Common myeloid progenitor, CD34-positive (primary cell): ENCODE measurements at places on chromosomes 2 and 18.

- no peak for DNase-seq
Observed at GRCh38 chr2:179538406-179539123, 273.9 kb upstream of the SESTD1 start.

- no peak for DNase-seq
Observed at GRCh38 chr2:64317707-64318475, 136.1 kb upstream of the LGALSL start.

- DNase-seq: no peak
Observed at GRCh38 chr2:176092270-176093144, at the start of gene HOXD13. Gene HOXD13 (plus strand): TSS chr2:176092721. CDS start chr2:176092891, 170 bp downstream.

GRCh38 chr2:208077276-208077675 is 47.0 kb downstream of the CRYGD start:
- no peak for DNase-seq

GRCh38 chr2:150303281-150303680 is 184.2 kb downstream of the RND3 start:
- no peak for DNase-seq

GRCh38 chr2:220601674-220602073 is 970.4 kb downstream of the EPHA4 start:
- no peak for DNase-seq

DNA sequence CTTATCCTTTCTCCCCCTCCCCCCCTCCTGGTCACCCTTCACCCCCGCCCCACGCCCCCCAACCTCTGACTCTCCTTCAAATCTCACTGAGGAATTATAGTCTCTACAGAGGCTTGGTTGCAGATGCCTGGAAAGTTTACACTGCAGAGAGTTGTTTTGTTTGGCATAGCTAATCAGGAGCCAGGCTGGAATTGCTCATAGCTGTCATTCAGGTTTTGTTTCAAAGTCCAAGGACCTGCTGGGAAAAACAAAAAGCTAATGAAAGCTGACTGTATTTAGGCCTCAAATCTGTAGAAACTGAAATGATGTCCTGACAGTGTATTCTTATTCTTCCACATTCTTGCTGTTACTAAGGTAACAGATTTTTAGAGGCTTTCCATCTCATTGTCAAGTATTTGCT is 22.6 kb downstream of the GREB1L start:
- no peak for DNase-seq

- no peak for DNase-seq
Observed at GRCh38 chr2:63741884-63742579, 99.7 kb upstream of the UGP2 start.

- DNase-seq: no peak
Observed at GRCh38 chr18:9916077-9916639, 2.3 kb downstream of the VAPA start.

GRCh38 chr2:220215785-220216184 is 588.4 kb downstream of the SLC4A3 start:
- no peak for DNase-seq

GRCh38 chr2:175877845-175878544 is 124.1 kb downstream of the LNPK start:
- DNase-seq: no peak

DNA sequence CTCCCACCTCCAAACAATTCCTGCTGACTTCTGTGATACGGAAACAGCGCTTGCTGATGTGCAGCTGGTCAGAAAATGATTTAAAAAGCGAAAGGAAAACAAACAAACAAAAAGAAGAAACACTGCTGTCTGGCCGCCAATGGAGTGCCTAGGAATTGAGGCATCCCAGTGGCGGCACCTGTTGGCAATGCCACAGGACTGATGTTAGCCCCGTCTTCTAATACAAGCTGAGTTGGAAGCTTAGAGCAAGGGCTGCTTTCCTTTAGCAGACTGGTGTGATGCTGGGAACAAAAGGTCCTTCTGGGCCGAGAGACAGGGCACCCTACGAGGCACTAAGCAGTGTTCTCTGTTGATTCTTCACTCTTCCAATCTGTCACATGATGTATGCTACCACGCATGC is 163.6 kb upstream of the REV1 start:
- no peak for DNase-seq

GRCh38 chr2:5007596-5007995 is 684.6 kb upstream of the SOX11 start:
- DNase-seq: no peak

DNA sequence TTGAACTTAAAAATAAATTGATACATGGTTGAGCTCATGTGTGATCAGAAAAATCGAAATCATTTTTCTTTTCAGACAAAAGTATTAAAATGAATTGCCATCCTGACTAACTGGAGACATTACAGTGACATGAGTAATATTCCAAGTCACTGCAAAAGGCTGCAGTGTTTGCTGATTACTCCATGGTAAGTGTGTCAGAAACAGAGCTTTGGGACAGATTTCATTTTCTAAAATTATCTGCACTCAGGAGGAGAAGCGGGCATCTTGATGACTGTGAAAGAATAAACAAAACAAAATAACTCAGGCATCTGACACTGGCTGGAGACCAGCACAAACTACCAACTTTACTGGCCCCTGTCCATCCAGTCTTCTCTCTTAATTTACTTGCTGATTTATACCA is 312.3 kb upstream of the PIK3C3 start:
- no peak for DNase-seq

DNA sequence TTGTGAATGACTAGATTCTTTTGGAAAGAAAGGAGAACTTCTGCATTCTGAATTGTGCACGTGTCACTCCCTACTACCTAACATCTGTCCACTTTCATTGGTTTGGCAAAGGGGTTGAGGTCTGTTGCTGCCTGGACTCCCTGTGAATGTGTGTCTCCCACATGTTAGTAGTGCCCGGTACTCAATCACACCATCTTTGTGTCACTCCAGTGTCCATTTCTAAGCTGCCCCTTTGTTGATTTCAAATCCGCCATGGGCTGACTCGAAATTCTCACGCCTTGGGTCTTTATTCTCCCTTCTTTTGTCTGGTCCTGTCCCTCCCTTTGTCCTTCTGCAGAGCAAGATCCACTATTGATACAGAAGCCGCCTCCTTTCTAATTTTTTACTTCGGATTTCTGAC is 7.5 kb downstream of the DPYSL5 start:
- no peak for DNase-seq

DNA sequence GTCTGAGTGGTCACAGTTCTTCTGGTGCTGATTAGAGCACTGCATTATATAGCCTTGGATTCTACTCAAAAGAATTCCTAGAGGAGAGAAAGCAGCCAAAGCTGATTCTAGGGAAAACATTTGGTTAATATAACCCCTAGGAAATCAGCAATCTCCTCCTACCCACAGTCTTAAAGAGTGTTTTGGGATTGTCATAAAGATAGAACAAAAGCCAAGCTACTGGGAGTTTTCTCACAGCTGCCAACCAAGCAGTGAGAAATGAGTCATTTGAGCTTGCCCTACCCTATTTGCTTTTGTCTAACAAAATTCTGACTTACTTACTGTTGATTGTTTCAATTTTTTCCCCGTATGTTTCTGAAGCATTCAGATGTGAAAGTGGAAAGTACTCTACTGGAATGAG is 469.3 kb downstream of the PLCL1 start:
- DNase-seq: no peak

- DNase-seq: peak; percentile 64
Observed at GRCh38 chr2:238141541-238142318, 3.3 kb downstream of the KLHL30 start.

GRCh38 chr2:11745613-11746375 is 638 bp upstream of the LPIN1 start:
- DNase-seq: no peak

GRCh38 chr2:54341656-54342055 is 85.6 kb upstream of the TSPYL6 start:
- no peak for DNase-seq

DNA sequence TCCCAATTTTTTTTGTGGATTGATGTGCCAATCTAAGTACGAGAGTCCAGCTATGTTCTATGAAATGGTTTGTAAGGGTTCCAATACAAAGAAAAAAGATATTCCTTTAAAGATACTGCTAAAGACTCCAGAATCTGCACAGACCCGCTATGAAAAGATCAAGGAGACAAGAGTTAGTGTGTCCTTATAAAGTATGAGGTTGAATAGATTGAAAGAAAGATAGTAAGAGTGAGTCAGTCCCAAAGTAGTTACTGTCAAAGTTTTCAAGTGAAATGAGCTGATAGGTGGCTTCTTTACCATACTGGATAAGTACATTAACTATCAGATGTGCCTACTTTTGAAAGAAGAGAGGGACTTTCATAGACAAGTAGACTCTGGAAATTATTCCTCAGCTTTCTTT is 17.9 kb upstream of the EHBP1 start:
- DNase-seq: no peak

DNA sequence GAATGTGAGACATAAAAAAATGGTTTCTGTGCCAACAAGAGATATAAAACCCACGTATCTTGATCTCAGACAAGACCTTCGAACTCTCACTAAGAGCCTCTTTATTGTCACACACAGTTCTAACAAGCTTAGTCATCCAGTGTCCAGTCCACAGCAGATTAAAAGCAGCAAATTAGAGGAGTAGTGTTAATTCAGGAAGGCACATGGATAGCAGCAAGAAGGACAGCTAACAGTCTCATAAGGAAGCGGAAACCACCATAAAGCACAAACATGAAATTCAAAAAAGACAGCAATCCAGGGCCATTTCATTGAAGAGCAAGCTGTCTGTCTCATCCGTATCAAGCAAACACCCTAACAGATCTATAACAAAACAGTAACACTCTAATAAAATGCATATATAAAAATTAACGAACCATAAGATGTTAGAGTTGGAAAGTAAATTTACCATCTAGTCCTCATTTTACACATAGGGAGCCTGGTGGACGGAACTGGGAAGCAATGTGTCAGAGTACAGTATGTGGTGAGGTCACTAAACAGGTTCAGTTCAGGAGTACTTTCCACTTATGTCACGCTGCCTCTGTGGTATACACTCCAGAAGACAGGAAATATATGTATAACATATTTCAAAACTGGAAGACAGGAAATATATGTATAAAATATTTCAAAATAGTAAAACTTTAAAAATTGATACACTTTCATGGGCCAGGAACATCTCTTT is 18.3 kb downstream of the AAK1 start:
- no peak for DNase-seq

- peak; percentile 10 for DNase-seq
Observed at GRCh38 chr2:104702031-104702850, 151.7 kb upstream of the POU3F3 start.

DNA sequence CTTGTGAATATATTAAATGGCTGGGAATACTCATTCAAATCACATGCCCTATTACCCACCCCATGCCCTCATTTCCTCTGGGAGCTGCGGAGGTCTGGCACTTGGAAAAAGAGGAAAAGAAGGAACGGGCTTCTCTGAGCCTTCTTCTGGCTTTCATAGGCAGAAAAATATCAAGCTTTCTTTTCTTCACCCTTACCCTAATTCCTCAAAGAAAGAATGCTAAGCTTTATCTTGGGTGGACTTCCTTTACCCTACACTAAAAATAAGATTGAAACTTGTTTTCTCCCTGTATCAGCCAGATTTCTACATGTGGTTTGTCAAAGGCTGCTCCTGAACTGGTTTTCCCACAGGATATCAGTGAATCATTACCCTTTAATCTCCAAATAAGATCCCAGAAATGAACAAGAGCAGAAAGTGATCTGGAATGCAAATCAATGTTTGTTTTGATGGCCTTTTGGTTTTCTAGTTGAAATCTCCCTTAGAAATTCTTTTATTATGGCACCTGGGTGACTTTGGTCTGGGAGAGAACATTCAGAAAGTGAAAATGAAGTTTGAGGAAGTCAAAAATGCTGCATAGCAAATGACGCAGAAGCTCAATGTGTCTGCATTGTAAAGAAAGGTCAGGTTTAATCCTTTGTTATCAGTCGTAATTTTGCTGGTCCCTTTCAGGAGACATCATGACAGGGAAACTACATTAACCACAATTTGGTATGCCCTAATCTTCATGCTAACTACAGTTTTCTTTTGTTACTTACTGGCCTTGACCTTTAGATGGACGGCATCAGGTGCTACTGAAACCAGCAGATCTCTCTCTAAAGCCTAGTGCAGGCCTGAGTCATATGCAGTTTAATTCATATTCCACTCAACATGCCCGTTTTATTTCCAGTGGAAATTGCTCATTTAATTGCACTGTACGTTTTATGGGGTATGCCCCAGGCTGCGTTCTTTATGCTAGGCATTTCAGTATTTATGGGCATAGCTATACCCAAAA is 46.6 kb upstream of the HNRNPA3 start:
- DNase-seq: peak; percentile 85

DNA sequence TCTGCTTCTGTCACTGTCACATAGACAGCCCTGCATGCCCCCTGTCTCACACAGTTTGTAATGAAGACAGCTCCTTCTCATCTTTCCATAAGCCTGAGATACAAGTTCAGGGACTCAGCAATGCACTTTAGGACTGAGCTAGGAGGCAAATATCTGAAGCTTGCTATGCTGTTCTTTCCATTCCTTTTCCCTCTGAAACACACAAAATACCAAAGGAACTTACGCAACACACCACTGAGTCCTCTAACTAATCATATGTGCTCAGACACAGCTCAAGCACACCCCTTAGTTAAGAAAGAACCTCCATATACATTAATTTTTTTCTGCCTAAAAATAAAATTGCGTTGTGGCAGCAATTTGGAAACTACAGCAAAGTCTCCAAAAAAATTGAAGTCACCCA is 17.9 kb downstream of the SERPINB8 start:
- DNase-seq: no peak

DNA sequence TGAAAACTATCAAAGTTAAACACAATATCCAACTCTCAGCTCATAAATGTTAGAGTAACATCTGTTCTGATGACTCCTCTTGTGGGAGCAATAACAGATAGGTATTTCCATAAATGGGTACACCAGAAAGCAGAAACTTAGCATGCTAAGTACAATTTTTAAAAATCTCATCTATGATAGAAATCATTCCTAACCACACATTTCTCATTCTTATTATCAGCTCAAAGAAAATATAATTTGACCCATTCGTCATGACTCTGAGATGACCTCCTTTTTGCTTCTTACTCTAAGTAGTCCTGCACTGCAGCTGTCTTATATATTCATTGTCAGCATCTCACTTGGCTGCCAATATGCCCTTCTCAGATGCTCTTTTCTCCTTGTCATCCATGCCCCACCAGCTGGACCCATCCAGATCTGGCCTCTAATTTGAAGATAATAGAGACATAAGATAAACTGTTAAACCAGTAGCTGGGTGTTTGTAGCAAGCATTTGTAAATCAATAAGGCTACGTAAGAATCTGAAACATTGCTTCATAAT is 298.3 kb downstream of the KCNS3 start:
- DNase-seq: no peak

DNA sequence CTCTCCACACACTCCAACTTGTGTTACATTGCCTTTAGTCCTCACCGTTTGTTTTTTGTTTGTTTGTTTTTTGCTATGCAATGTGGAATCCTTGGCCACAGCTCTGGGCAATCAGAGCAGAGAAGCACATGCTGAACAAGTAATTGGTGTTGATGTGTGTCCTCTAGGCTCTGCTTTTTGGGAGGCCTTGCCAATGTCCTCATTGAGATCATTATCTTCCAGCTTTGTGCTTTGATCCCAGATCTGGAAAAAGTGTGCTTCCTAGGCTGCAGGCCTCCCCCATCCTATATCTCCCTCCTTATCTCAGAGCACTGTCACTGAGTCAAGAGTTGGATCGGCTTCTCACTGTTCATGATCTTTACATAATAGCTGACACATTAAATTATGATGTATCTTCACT is 25.9 kb downstream of the OSR1 start:
- DNase-seq: no peak
